Activated T-helper 1 cell treated with anti-CD3 and anti-CD28 coated beads, Interleukin-12 subunit alpha, Interleukin-12 subunit beta, Interleukin-2, Interleukin-4 antibody, amounts not matched to agents 30 ng/mL and 10 ng/mL and 1 ng/mL, durations not matched to agents 14 hours and 24 hours and 36 hours (primary cell): ENCODE measurements at places on chromosomes 5 and 9. TPM values are rescaled to one million over a fixed set of nuclear protein-coding genes. Genes with fewer than 3 reads are reported as not detected.

GRCh38 chr9:112752334-112753125, 2.0 kb downstream of the SNX30 start:
- peaks cover 81% of the 10 kb centered on the region for H3K4me1 ChIP-seq
- peaks cover 5% of the 10 kb centered on the region for H3K27me3 ChIP-seq
- peak overlapping the region; percentile 24 for H3K4me3 ChIP-seq
- peaks cover 11% of the 10 kb centered on the region for H3K36me3 ChIP-seq
- H3K27ac ChIP-seq, result no peak overlapping the region
- DNase-seq, result no peak

DNA sequence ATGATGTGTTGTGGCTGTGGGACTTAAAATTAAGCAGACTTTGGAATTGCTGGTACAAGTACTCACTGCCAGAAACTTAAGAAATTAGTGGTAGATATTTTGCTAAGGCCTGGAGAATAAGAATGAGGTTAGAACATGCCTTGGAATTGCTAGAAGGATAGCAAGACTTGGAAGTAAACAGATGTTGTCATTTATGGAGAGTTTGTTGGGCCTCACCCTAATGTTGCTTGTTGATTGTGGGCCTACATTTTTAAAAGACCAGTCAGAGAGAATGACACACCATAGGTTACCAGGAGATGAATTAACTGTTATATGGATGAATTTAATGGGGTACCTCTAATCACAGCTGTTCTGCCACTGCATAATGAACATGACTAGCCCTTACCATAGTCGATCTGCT, 120.1 kb upstream of the GAS1 start:
- H3K4me3 ChIP-seq, result no peak overlapping the region
- no peaks in the 10 kb centered on the region for H3K4me1 ChIP-seq
- DNase-seq, result no peak
- no peaks in the 10 kb centered on the region for H3K36me3 ChIP-seq
- H3K27me3 ChIP-seq, result no peaks in the 10 kb centered on the region

DNA sequence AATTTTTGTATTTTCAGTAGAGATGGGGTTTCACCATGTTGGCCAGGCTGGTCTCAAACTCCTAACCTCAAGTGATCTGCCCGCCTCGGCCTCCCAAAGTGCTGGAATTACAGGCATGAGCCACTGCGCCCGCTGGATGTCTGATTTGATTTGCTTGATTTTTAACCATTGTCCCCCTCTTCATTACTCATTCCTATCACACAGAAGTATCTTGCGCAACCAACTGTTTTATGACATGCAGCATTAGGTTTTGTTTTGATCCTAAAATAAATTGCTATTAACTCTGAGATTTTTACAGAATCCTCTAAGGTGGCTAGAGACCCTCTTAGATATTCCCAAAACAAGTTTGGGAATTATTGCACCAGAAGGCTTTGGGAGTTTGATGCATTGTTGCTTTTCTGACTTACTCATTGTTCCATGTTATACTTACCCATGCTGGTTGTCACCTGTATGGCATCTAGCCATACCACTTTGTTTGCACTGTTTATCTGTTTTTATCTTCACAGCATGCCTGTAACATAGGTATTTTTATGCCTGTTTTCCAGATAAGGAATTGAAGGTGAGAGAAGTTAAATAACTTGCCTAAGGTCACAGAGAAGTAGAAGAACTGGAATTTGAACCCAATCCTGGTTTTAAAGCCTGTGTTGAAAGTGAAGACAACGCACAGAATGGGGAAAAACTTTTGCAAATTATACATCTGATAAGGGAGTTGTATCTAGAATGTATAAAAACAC, 35.9 kb upstream of the PWWP2A start:
- H3K27me3 ChIP-seq, result peaks cover 2% of the 10 kb centered on the region
- H3K4me1 ChIP-seq, result no peaks in the 10 kb centered on the region
- no peaks in the 10 kb centered on the region for H3K36me3 ChIP-seq
- DNase-seq, result no peak
- no peak overlapping the region for H3K4me3 ChIP-seq
- no peak overlapping the region for H3K27ac ChIP-seq

GRCh38 chr9:88258024-88258423, 119.7 kb upstream of the SPATA31C2 start:
- H3K4me3 ChIP-seq, result no peak overlapping the region
- peaks cover 21% of the 10 kb centered on the region for H3K27me3 ChIP-seq
- no peaks in the 10 kb centered on the region for H3K4me1 ChIP-seq
- H3K27ac ChIP-seq, result no peak overlapping the region
- no peaks in the 10 kb centered on the region for H3K36me3 ChIP-seq

DNA sequence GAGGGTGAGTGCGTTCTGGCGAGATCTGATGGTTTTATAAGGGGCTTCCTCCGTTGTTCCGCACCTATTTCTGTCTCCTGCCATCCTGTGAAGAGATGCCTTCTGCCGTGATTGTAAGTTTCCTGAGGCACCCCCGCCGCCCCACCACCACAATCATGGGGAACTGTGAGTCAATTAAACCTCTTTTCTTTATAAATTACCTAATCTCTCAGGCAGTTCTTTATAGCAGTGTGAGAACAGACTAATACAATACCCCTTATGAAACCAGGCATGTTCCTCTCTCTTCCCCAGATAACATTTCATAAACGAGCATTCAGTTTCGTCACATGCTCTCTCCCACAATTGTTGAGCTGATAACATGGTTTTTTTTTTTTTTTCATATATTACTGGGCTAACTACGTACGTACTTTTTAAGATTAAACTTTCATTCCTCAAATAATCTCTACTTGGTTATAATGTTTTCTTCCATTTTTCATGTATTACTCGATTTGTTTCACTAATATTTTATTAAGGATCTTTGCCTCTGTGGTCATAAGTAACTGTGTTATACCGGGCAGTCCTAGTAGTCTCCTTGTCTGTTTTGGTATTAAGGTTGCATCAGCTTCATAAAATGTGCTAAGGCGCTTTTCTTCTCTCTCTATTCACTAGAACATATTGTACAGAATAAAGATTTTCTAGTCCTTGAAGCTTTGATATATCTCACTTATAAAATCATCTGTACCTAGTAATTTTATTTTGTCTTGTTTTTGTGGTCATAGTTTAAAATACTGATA, 64.9 kb upstream of the MVB12B start:
- no peak for DNase-seq
- H3K27me3 ChIP-seq, result peaks cover 29% of the 10 kb centered on the region
- no peaks in the 10 kb centered on the region for H3K4me1 ChIP-seq
- H3K36me3 ChIP-seq, result no peaks in the 10 kb centered on the region
- no peak overlapping the region for H3K4me3 ChIP-seq

DNA sequence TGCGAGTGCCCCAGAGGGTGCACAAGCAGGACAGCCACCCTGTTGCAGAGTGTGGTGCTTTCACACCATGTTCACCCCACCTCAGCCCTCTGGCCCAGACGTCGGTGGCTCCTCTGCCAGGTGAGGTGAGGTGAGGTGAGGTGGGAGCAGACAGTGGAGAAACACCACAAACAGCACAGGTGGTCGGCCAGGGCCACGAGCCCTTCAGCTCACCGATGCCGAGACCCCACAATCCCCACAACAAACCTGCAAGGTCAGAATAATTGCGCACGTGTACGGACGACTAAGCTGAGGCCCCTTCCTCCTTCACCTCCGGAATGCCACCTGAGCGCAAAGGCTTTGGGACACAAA, 10.5 kb downstream of the BRD3 start:
- no peaks in the 10 kb centered on the region for H3K36me3 ChIP-seq
- H3K27ac ChIP-seq, result no peak overlapping the region
- no peaks in the 10 kb centered on the region for H3K4me1 ChIP-seq

DNA sequence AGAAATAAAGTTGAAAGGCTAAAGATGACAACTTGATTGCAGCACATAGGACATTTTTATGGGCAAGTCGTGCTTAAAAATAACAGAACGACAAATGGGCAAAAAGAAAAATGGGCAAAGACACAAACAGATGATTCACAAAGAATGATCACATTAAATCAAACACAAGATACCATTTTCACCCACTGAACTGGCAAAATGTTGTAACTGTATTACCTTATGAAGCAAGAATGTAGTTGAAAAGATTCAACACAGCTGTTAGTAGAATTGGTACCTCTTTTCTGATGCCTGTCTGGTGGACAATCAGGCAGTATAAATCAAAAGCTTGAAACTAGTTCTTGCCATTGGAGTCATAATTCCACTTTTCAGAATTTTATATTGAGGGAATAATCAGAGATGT, 81.0 kb upstream of the PALM2AKAP2 start:
- no peak overlapping the region for H3K27ac ChIP-seq
- no peaks in the 10 kb centered on the region for H3K36me3 ChIP-seq
- peaks cover 4% of the 10 kb centered on the region for H3K27me3 ChIP-seq
- no peak overlapping the region for H3K4me3 ChIP-seq

DNA sequence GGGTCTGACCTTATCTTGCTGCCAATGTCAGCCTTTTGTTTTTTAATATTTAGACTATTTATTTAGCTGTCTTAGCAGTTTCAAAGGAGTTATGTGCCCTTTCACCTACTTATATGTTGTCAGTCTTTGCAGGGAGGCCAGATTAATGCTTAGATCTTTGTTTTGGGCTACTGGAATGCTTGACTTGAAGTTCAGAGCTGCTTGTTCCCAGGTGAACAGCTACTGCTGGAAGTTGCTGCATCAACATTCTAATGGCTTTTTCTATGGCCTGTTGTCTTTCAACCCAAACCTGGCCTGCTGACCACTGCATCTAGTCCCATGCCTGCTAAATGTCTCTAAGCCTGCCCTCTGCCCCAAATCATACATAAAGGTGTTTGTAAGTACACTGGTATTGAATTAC, 3.0 kb downstream of the SLC22A5 start:
- H3K27ac ChIP-seq, result no peak overlapping the region
- H3K4me1 ChIP-seq, result peaks cover 33% of the 10 kb centered on the region
- no peak for DNase-seq
- no peaks in the 10 kb centered on the region for H3K27me3 ChIP-seq
- H3K36me3 ChIP-seq, result no peaks in the 10 kb centered on the region

- H3K27ac ChIP-seq, result no peak overlapping the region
- no peaks in the 10 kb centered on the region for H3K36me3 ChIP-seq
- DNase-seq, result no peak
- no peak overlapping the region for H3K4me3 ChIP-seq
- H3K4me1 ChIP-seq, result no peaks in the 10 kb centered on the region
Measured at GRCh38 chr5:136308212-136308795, 57.0 kb downstream of the TRPC7 start.

GRCh38 chr5:34789021-34789531, 49.9 kb upstream of the TTC23L start:
- no peaks in the 10 kb centered on the region for H3K36me3 ChIP-seq
- no peak overlapping the region for H3K4me3 ChIP-seq
- DNase-seq, result no peak
- no peak overlapping the region for H3K27ac ChIP-seq

GRCh38 chr9:35311891-35312639, 150.3 kb downstream of the UNC13B start:
- no peak overlapping the region for H3K27ac ChIP-seq
- H3K36me3 ChIP-seq, result no peaks in the 10 kb centered on the region
- H3K4me3 ChIP-seq, result no peak overlapping the region
- peaks cover 2% of the 10 kb centered on the region for H3K27me3 ChIP-seq
- no peaks in the 10 kb centered on the region for H3K4me1 ChIP-seq

DNA sequence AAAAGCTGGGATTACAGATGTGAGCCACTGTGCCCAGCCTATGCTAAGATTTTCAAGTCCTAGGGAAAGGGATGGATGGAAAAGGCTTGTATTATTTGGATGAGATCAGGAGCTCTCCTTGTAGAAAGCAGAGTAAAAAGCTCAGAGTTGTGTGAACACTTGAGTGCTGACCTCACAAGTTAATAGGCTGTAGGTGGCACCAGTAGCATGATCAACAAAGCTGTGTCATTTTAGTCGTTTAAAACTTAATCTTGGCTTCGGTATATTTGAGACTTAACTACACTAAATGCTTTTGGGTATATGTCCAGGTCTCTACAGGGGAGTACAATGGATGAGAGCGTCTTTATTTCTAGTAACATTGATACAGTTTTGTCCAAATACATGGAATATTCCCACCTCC, 264.2 kb downstream of the TMEM38B start:
- no peaks in the 10 kb centered on the region for H3K4me1 ChIP-seq
- H3K27ac ChIP-seq, result no peak overlapping the region
- no peak for DNase-seq
- no peaks in the 10 kb centered on the region for H3K27me3 ChIP-seq
- H3K4me3 ChIP-seq, result no peak overlapping the region

DNA sequence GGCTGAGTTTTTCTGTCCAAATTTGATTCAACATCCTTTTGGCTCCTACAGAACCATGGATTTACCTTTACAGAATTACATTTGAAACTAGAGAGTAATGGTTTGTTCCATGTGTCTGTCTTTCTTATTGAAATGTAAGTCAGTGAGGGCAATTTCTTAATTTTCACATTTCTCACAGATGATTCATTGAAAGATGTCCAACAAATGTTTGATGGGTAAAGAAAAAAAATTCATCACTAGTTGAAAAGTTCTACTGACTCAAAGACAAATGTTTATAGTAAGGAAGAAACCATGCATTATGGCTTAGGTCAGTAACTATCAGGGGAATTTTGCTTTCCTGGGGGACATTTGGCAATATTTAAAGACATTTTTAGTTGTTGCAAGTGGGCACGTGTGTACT, 131.6 kb upstream of the TRPM3 start:
- no peak for DNase-seq
- no peaks in the 10 kb centered on the region for H3K4me1 ChIP-seq
- no peaks in the 10 kb centered on the region for H3K36me3 ChIP-seq
- no peak overlapping the region for H3K27ac ChIP-seq
- H3K4me3 ChIP-seq, result no peak overlapping the region

DNA sequence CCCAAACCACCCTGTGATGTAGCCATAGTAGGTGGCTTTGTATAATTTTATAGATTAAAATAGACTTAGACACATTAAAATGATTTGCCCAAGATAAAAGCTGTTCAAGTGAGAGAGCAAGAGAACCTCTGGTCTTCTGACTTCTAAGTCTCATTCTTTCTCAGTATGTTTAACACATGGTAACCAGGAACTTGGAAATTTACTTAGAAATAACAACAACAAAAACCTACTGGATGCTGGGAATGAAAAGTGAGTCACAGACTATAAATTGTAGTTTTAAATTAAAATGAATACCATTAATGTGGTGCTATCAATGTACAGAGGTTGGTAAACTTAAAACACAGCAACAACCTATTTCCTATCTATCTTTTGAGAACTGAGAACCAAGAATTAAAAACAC, 30.4 kb downstream of the HMGCR start:
- peaks cover 19% of the 10 kb centered on the region for H3K36me3 ChIP-seq
- H3K4me3 ChIP-seq, result no peak overlapping the region
- no peak overlapping the region for H3K27ac ChIP-seq
- H3K27me3 ChIP-seq, result peaks cover 1% of the 10 kb centered on the region

- peaks cover 9% of the 10 kb centered on the region for H3K27me3 ChIP-seq
- H3K36me3 ChIP-seq, result no peaks in the 10 kb centered on the region
- no peak overlapping the region for H3K4me3 ChIP-seq
- no peak overlapping the region for H3K27ac ChIP-seq
- DNase-seq, result no peak
- H3K4me1 ChIP-seq, result no peaks in the 10 kb centered on the region
Measured at GRCh38 chr5:76234665-76235064, 151.5 kb downstream of the SV2C start.

The TMEM215 gene
- not detected in 2 replicates for total RNA-seq

The CTSV gene
- total RNA-seq, result 0.24 and 0.31 TPM in 2 replicates

The OR2S2 gene
- not detected in 2 replicates for total RNA-seq

The PHF2 gene
- total RNA-seq, result 24.5 and 26.5 TPM in 2 replicates

The FAT2 gene
- total RNA-seq, result not detected in 2 replicates

The FGF18 gene
- total RNA-seq, result 0.17 and 0.21 TPM in 2 replicates

The ZNF879 gene
- total RNA-seq, result 2.2 and 4.2 TPM in 2 replicates

The S1PR3 gene
- 3.0 and 3.3 TPM in 2 replicates for total RNA-seq

The FGFR4 gene
- 1.2 and 1.4 TPM in 2 replicates for total RNA-seq

The IFNK gene
- total RNA-seq, result not detected in 2 replicates

The FBP2 gene
- not detected in 2 replicates for total RNA-seq

The CLIC3 gene
- not detected in 2 replicates for total RNA-seq

The HMGCS1 gene
- 216 and 218 TPM in 2 replicates for total RNA-seq

The EIF4E1B gene
- not detected in 2 replicates for total RNA-seq

The HRH2 gene
- 94.7 and 96.9 TPM in 2 replicates for total RNA-seq

The PRELID2 gene
- 1.5 and 2.1 TPM in 2 replicates for total RNA-seq

The TUT7 gene
- total RNA-seq, result 44.1 and 44.5 TPM in 2 replicates

The LCN10 gene
- total RNA-seq, result 0.39 and 0.59 TPM in 2 replicates
